HT1080 (cell line): ENCODE measurements at places on chromosomes 11 and 22.

DNA sequence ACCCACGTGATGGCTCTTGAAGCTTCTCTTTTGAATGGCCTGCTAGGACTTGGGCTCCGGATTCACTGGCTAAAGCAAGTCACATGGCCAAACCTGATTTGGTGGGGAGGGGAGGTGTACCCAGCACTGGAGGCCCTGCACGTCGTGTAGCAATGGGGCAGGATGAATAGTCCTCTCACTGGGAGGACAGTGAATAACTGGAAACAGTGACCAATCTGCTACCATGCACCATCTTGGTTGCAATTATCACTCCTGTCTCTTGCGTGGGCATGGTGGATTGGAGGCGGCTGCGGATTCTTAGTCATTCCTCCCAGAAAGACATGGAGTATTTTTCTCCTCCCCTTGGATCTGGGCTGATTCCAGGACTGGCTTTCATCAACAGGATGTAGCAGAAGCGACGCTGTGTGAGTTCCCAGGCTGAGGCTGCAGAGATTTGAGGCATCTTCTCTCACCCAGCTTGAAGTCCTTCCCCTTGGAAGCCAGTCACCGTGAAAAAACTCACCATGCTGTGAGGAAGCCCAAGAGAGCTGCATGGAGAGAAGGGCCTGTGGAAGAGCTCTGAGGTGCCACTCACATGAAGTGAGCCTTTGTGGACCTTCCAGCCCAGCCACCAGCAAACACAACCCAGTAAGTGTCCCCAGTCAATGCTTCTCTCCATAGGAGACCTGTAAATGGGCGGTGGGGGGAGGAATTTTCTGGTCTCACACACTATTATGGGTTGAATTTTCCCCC, 70.4 kb downstream of the IGLL1 start:
- peak; percentile 37 for DNase-seq

DNA sequence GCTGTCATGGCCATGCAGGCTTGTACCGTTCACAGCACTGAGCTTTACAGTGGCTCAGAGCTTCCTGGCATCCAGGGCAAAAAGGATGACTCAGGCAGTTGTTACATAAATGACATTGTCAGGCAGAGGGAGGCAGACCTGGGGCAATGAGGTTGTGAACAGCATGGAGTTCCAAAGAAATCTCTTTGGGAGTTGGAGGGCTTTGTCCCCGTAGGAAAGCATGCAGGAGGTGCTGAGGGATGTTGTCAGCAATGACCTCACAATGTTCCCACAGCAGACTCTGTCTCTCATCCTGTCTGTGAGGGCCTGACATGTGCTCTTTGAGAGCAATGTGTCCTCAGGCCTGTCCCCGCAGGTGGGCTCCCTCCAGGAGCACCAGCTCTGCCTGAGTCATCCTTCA, 25.9 kb upstream of the PDE2A start:
- DNase-seq = peak; percentile 64

GRCh38 chr11:8487261-8487660, 106.8 kb downstream of the STK33 start:
- DNase-seq = no peak

- no peak for DNase-seq
These were observed 38.1 kb upstream of the POU2AF1 start for GRCh38 chr11:111417011-111417765.

- DNase-seq = no peak
These were observed 18.7 kb downstream of the TRIM44 start for GRCh38 chr11:35681163-35681767.

DNA sequence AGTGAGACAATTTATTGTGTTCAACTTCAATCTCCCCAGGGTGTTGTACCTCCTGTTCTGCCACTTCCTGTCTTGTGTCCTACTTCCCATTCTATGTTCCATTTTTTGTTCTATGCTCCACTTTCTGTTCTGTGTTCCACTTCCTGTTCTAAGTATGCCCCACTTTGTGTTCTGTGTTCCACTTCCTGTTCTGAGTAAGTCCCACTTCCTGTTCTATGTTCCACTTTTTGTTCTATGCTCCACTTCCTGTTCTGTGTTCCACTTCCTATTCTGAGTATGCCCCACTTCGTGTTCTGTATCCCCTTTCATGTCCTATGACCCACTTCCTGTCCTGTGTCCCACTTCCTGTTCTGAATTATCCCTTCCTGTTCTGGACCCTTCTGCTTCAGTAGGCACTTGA, 732.7 kb downstream of the TBC1D22A start:
- no peak for DNase-seq

DNA sequence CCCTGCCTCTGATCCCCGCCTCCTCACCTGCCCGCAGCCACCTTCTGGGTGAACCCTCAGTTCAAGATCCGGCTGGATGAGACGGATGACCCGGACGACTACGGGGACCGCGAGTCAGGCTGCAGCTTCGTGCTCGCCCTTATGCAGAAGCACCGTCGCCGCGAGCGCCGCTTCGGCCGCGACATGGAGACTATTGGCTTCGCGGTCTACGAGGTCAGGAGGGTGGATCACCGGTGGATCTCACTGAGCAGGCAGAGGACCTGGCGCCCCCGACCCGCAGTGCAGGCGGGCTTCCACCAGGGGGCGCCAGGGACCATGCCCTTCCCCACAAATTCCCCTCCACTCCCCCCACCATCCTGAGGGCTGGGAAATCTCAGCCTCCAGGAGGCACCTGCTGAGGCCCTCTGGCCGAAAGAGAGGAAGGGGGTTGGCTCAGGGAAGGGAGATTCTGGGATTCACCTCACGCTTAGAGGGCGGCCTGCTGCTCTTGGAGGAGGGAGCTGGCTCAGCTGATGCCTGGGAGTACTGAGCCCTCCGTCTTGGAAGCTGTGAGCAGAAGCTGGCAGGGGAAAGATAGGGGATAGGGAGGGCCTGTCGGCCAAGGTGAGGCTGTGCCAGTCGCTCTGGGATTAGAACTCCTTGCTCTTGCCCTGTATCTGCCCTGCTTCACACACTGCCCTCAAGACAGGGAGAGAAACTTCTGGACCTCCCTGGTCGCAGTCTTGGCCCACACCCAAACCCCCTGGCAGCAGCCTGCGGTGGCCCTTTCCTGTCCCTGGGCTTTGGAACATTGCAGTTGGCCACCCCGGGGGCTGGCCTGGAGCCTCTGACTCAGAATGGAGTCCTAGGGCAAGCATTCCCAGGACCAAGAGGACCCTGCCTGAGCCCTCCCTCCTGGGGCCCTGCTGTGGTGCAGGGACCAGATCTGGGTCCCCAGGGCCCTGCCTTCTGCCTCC, 23.2 kb downstream of the CAPN1 start:
- DNase-seq = peak; percentile 72

DNA sequence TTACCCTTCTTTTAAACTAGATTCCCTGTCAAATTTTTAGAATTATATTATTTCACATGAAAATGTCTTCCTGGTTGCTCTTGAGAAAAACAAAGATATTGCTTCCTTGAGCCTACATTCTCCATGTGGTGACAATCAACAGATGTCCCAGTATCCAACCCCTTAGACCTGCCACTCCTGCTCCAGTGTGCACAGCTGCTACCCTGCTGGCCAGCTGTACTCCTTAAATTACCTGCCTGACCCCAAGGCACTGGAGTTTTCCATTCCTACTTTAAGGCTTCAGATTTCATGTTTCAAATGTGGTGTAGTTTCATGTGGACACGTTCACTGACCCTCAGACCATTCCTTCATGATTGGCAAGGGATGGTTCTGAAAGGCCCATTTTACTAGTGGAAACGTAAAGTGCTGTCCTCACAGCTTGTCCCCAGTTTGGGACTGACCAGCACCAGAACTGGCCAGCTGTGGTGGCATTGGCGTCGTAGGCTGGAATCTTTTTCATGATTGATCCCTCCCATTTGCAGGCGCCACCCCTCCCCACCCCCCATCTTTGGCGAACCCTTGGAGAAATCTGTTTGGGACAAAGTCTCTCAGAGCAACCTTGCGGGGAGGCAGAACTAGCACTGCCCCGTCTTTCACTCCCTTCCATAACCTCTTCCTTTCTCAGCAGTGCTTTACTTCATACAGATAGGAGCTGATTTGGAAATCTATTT, 123.5 kb downstream of the DBX1 start:
- DNase-seq = no peak

- DNase-seq = no peak
These were observed 39.6 kb downstream of the AP2A2 start for GRCh38 chr11:965206-965775.

- no peak for DNase-seq
These were observed 39.3 kb upstream of the SPON1 start for GRCh38 chr11:13923182-13923581.

GRCh38 chr11:2270322-2271076, at the start of gene ASCL2:
ASCL2 (minus strand) TSS chr11:2270588; CDS start chr11:2270332, 256 bp downstream.
- no peak for DNase-seq

DNA sequence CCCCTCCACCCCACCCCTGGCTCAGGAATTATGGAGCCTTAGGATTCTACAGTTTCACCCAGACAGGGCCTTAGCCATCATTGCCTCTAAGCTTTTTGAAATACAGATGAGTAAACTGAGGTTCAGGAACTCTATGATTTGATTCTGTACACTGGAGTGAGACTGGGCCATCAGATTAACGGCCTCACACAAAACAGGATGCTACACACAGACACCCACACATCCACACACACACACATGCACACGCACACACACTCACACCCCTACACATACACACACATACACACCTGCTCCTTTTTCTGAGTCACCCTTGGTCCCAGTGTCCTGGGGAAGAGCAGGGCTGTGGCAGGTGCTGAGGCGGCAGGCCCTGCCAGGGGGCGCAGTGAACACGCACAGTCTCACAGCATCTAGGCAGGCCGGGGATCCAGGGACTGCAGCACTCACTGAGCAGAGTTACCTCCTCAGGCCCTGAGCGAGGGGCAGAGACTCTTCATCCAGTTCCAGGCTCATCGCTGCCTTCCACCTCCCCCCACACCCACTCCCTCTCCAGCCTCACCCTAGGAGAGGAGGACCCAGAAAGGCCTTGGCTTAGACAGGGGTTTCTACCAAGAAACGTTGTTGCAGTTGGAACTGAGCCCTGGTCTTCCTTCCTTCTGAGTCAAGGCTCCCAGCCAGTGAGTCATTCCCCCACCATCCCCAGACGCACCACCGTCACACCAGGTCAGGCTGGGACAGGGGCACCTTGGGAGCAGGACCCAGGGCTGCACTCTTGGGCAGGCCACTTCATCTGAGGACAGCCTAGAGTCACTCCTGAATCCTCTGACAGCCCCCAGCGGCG, 89.8 kb upstream of the PARVA start:
- DNase-seq = peak; percentile 97

GRCh38 chr11:11659567-11660362, 38.0 kb upstream of the GALNT18 start:
- DNase-seq = no peak

- DNase-seq = no peak
These were observed 135.9 kb upstream of the KIRREL3 start for GRCh38 chr11:127136438-127136837.

DNA sequence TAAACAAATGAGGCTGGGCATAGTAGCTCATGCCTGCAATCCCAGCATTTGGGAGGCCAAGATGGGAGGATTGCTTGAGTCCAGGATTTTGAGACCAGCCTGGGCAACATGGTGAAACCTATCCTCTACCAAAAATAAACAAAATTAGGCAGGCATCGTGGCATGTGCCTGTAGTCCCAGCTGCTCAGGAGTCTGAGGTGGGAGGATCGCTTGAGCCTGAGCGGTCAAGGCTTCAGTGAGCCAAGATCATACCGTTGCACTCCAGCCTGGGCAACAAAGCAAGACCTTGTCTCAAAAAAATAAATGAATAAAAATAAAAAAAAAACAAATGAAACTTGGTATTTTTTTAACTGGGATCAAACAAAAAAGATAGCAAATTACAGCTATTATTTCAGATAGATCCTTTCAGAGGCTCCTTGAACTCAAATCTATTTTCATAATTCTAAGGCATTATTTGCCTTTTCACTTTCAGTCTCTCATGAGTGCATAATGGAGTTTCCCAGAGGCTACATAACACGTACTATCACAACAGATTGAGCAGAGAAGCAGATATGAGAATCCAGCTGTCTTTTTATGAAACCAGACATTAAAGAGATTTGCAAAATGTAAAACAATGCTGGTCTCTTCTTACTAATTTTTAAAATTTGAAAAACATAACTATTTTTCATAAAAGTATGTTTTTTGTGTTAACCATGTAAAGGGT, 23.1 kb downstream of the DDIAS start:
- DNase-seq = no peak

GRCh38 chr22:29442976-29443375, 4.6 kb downstream of the RFPL1 start:
- no peak for DNase-seq

GRCh38 chr11:48090174-48090573, 109.8 kb downstream of the PTPRJ start:
- DNase-seq = no peak

- DNase-seq = peak; percentile 53
These were observed 878 bp downstream of the RRAS2 start for GRCh38 chr11:14357881-14358728.

GRCh38 chr11:1333860-1334259, 24.4 kb upstream of the TOLLIP start:
- DNase-seq = no peak
